Activated CD4-positive, alpha-beta T cell treated with anti-CD3 and anti-CD28 coated beads, Interleukin-2, amount 50 U/mL, for 1 hour (primary cell): ENCODE measurements at places on chromosomes 7 and 10.

GRCh38 chr7:127652333-127653248 lies 597 bp downstream of the SND1 start:
- DNase-seq: no peak

- DNase-seq: no peak
Measured at GRCh38 chr10:29482591-29483431, 152.0 kb downstream of the SVIL start.

GRCh38 chr7:107977048-107977447 lies 25.9 kb downstream of the LAMB1 start:
- no peak for DNase-seq

DNA sequence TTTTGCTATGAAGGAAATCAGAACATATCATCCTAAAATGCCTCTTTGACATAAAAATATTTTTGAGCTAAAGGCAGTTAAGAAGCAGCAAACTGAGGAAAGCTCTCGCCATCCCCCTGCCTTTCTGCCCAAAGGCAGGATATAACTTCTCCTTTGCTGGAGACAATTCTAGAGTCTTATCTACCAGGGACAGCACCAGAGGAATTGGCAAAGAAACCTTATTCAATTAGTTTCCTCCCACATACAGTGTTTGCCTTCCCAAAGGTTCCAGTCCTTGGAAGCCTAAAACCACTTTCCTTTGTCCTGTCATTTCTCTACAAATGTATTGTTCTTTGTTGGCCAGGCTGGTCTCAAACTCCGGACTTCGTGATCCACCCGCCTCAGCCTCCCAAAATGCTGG lies 33.7 kb downstream of the MASTL start:
- no peak for DNase-seq

DNA sequence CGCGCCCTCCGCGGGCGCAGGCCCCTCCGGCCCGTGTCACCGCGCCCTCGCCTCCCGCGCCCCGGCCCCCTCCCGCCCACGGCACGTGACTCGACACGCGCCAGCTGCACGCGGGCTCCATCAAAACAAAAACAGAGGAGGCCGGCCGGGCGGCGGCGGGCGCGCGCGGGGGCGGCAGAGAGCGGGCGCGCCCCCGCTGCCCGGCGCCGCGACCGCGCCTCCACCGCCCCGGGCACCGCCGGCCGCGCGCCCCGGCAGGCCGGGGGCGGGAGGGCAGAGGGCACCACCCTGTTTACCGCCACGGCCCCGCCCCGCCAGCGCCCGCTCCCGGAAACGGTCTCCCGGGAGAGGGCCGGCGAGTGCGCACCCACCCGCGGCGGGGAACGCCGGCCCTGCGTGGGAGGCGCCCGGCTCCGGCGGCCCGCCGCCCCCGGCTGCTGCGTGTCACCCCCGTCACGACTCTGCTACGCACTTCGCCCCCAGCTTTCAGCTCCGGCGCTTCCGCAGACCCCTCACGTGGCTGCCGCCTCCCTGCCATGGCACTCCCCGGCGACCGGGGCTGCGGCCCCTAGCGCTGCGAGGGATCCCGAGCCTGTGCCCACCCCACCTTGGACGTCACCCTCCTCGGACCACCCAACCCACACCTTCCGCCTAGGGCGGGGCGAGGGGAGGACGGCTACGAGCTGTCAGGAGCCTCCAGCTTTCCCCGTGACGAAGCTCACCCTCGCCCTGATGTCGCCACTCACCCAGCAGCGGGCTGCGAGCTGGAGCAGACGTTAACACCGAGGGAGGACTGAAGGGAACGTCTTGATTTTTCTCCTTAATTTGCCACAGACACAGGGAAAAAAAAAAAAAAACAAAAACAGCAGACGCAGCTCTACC lies 221.6 kb upstream of the MKLN1 start:
- peak; percentile 76 for DNase-seq

DNA sequence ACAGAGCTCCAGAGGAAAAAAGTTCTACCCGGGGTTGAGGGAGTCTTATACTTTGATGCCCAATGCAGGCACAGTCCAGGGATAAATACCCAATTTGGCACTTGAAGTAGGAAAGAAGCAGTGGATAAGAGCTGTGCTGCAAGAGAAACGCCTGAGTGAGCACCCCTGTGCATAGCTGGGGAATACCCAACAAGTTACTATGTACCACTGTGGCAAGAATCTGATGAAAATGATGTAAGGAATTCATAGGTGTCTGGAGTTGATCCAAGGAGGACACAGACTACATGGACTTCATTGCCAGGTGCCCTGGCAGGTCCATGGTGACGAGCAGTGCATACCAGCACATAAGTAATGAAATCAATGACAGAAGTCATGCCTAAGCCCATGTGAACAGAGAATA lies 183.7 kb upstream of the FEZF1 start:
- DNase-seq: no peak

GRCh38 chr10:75403939-75404814 lies 2.6 kb upstream of the ZNF503 start:
- no peak for DNase-seq

- no peak for DNase-seq
Measured at GRCh38 chr7:134016942-134017303, 110.2 kb upstream of the LRGUK start.

- no peak for DNase-seq
Measured at GRCh38 chr10:71332466-71332865, 13.4 kb downstream of the SLC29A3 start.

DNA sequence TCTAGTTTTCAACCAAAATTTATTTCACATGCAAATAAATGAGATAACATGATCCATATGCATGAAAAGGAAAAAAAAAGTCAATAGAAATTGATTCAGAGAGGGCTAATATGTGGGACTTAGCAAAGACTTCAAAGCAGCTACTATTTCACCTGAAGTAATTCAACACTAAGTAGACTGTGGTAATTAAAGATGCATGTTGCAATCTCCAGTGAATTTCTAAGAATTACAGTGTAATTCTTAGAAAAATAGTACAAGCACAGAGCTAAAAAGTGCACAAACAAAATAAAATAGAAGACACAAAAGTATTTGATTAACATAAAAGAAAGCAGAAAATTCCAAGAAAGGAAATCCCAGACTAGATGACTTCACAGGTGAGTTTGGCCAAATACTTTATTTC lies 25.7 kb downstream of the GPR22 start:
- DNase-seq: no peak

GRCh38 chr10:80356563-80356988 lies at the start of the genes DYDC1 and DYDC2:
Gene DYDC1 (minus strand): TSS chr10:80356755. CDS start chr10:80352601, 4,154 bp downstream.
Gene DYDC2 (plus strand): TSS chr10:80356781. CDS start chr10:80362444, 5,663 bp downstream.
- DNase-seq: peak; percentile 18

DNA sequence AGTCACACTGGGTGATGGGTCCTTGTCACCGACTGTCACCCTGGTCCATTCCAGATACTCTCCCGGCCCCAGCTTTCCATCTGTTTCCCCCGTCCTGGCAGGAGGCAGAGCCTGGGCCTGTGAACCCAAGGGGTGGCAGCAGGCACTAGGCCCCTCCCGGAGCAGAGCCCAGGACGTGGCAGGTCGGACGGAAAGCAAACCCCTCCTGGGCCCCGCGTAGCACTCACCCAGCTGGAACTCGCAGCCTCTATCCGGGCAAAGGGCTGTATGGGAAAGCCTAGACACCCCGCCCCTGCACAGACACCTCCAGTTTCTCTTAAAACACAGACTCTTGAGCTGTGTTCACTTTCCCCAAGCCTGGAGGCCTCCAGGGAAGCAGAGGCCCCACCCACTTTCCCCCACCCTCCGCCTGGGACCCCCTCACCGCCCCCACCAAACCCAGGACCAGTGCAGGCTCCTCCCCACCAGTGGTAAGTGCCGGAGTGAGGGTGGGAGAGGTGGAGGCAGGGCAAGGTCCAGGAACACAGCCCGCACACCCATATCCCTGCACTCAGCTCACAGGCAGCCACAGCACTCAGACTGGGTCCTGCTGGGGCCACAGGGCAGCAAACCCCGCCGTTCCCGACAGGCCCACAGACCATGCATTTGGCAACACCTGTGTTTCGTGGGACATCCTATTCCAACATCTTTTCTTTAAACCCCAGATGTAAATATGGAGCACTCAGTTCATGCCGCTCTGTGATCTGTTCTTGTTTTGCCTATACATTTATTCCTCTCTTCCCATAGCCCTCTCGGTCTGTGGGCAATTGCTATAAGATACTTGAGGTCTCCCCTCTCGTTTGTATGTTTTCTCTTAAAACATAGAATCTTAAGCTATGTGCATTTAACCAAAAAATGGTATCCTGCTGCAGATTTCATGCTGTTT lies 98.2 kb upstream of the PDGFA start:
- DNase-seq: peak; percentile 15

GRCh38 chr10:95837356-95837776 lies 70.4 kb upstream of the CC2D2B start:
- no peak for DNase-seq

DNA sequence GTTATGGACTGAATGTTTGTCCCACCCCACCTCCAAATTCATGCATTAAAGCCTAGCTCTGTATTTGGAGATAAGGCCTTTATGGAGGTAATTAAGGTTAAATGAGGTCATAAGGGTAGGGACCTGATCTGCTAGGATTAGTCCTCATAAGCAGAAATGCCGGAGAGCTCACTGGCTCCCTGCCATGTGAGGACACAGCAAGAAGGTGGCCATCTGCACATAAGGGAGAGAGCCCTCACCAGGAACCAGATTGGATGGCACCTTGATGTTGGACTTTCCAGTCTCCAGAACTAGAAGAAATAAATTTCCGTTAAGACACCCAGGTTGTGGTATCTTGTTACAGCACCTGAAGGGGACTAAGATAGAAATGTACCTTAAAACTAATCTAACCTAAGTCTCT lies 816.1 kb upstream of the C7orf33 start:
- no peak for DNase-seq

DNA sequence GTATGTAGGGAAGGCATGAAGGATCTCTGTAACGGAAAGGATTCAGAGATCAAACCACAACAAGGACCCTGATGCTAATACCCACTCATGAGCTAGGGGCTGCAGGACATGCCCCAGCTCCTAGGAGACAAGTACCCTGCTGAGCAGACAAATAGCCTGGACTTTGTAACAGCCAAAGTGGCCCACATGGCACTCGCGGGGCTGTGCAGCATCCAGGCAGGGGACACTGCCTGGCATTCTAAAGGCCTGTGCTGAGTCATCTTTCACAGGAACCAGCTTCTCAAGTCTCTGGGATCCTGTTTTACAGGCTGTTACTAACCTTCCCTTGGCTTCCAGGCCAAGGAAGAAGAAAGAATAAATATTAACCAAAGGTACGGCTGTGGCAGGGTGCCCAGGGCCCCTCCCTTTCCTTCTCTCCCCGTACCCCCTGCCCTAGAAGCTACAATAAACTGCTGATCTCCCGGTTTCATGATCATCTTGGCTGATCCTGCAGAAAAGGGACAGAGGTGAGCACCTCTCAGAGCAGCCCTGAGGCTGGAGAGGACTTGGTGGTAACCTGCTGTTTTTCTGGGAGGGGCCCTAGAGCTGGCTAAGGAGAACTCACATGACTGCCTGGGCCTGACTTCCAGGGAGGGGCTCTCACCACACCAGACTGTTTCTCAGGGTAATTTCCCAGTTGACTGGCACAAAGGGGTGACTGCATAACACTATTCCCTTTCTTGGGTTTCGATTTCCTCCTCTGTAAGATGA lies 4.2 kb upstream of the RPEL1 start:
- DNase-seq: no peak

DNA sequence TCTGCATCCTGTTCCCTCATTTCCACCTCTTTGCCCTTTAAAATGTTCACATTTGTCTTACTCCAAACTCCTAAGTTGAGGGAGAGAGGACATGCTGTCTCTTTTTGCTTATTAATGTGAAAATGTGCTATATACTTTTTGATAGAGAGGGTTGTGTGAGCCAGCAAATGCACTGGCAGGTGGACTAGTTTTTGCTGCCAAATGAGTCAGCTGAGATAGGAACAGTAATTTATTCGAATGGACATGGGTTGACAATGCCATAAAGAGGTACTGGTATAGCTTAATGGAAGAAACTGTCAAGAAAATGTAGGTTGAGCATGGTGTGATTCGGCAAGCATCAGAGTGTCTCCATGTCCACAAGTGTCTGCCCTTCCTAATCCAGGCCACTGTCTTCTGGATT lies 9.2 kb upstream of the TRUB1 start:
- no peak for DNase-seq

GRCh38 chr7:114100810-114101209 lies 182.0 kb upstream of the PPP1R3A start:
- DNase-seq: no peak

- DNase-seq: no peak
Measured at GRCh38 chr10:90180886-90181691, 479.7 kb downstream of the KIF20B start.

GRCh38 chr10:99924451-99925255 lies 85.1 kb downstream of the DNMBP start:
- DNase-seq: no peak

DNA sequence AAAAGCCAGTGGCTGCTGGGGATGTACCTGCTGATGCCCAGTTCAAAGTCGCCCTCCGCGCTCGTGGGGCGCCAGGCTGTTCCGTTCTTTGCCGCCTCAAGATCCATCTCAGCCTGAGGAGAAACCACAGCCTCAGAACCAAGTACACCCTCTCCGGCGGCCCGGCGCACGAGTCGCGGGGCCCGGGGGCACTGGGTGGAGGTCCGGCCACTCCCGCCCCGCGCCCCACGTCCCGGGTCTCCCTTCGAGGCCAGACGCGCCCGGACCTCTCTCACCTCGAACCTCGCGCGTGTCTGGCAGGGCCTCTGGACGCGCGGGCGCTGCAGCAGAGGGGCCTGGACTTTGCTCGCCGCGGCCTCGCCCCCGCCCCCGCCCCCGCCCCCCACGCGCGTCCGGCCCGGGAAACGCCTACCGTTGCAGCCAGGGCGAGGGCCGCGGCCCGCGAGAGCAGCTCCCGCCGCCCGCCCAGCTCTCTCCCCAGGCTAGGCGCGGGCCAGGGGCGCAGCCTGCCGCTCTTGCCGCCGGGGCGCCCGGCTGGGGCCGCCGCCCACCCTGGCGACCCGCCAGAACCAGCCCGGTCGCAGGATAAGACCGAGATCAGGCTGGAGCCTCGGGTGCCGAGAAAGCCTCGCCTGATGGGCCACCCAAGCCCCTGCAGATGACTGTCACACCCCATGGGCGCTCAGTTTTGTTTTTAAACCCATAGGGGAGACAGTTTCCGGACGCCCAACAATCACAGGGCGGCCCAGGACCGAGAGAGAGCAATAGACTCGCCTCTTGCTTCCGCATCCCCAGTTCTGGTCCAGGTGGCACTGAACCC lies at the start of gene ABCB4:
Gene ABCB4, minus strand, starts transcription at position 322 of the 820 bp plus-strand sequence. Its CDS starts 215 bp downstream, at position 107.
- no peak for DNase-seq
